ENCODE measurements at places on chromosomes 1 and 21.

DNA sequence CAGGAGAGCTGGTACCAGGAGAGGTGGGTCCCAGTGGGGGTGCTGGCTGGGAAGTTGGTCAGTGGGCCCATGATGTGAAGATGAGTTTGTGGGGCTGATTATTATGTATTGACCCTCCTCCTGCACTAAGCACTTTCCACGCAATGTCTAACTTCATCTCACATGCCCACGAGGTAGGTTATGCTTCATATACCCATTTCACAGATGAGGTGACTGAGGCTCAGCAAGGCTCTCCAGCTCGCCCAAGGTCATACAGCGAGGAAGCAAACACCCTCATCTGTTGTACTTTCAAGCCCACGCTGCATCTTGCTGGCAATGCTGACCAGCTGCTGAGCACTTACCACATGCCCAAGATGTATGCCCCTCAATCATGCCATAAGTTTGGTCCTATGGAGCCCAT is 175.8 kb downstream of the GRIK3 start:
- DNase-seq: no peak

- no peak for DNase-seq
Measured at GRCh38 chr21:8988696-8989095, 1532.7 kb upstream of the TPTE start.

- DNase-seq: no peak
Measured at GRCh38 chr21:27134516-27134915, 167.6 kb upstream of the ADAMTS5 start.

DNA sequence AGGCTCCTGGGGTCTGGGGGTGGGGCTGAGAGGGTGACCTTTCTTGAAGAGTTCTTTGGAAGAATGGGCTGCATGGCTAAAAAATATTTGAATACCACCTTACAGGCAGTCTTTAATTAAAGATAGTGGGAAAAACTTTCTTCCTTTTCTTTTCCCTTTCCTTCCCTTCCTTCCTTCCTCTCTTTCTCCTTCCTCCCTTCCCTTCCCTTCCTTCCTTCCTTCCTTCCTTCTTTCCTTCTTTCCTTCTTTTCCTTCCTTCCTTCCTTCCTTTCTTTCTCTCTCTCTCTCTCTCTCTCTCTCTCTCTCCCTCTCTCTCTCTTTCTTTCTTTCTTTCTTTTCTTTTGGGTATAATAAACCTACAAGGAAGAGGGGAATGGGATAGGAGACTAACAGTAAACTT is 77.8 kb upstream of the EDN2 start:
- no peak for DNase-seq

DNA sequence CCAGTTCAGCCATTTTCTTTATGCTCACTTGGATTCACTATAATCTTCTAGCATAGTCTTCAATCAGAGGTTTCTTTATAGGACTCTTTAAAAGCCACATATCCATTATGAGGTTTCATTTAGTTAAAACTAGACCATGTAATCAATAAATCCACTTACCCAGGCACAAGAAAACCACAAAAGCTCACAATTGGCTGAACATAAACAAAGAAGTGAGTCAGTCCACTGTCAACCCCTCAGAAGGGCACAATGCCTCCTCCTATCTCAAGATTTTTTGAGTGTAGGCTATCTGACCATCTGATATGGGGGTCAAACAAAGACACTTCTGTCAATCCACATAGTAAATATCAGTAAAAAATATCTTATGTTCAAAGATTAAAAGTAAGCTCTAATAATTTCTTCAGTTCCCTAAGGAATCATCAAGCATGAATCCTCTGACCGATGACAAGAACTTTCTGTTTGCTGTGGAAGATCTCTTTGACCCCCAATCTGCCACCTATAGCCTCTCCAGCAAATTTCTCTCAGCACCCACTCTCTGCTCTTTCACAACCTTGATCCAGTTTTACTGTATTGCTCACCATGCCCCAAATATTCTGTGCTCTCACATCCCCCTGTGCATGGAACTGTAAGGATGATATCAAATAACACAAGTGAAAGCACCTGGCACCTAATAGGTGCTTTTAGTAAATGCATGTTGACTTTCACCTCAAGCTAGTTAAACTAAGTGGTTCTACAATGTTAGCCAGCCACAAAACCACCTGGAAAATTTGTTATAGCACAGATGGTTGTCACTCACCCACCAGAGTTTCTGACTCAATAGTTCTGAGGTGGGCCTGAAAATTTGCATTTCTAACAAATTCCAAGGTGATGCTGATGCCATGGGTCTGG is 16.7 kb downstream of the RAB3B start:
- DNase-seq: no peak

GRCh38 chr1:222697826-222698225 is 14.5 kb downstream of the AIDA start:
- DNase-seq: no peak

DNA sequence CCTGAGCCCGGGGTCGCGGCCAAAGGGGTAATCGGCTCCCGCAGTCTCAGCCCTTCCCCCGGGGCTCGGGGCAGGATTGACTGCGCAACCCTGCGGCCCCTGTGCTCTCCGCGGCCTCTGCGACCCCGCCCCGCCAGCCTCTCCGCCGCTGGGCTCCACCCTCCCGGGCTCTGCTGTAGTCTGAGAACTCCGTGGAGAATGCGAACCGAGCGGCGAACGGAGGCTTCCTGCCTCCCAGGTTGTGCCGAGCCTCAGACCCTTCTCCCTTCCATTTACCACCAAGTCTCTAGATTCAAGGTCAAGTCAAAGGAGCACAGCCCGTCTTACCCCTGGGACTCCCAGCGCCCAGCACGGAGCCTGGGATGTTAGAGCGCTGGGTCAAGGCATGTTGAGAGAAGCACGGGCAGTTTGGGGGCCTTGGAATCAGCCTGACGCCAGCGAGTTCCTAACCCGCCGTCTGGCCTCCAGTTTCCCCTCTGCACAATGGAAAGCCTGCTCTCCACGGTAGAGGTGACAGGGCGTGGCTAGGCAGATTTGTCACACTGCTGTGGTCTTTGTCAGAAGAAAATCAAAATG is 3.0 kb downstream of the ATP2B4 start:
- peak; percentile 43 for DNase-seq

- no peak for DNase-seq
Measured at GRCh38 chr1:221912230-221912629, 170.3 kb upstream of the DUSP10 start.

DNA sequence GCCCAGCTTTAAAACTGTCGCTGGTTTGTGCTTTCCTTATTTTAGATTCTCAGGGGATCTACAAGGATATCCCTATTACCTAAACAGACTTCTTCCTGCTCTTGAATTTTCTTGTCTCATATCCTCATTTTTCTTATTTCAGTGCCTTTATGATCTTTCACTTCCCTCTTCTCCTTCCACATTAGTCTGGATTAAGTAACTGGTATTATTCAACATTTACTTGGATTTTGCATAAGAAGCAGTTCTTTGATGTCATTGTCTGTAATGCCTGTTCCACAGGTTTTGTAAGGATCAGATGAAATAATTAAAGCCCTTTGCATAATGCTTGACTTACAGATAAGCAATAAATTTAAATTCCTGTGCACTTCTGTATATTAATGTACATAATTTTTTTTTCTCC is 26.5 kb downstream of the CXADR start:
- DNase-seq: no peak

GRCh38 chr1:223248001-223248769 is 105.1 kb upstream of the TLR5 start:
- DNase-seq: no peak

DNA sequence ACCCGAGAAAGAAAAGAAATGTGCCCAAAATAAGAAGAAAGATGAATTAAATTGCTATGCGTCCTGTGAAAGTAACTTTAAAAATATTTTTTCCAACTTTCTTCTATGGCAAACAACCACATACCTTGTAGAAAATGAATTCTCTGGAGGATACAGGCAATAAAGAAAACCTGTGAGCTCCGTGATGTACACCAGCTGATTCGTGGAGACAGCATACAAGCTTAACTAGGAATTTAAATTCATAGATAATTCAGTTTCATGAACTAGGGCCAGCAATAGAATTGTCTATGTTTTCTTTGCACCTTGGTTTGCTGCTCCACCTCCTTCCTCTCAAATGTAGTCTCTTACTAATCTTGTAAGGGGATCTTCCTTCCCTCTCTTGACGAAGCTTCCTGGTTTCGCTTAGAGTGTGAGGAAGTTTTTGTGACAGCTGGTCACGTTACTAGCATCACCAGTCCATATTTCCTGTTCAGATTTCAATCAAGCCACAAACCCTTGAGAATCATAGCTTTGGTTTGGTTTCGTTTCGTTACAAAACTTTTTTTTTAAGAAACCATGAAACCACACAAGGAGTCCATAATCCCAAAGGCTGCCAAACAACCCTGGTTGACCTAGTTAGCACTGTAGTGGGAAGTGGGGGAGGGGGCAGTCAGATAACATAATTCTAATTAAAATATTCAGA is 35.8 kb downstream of the GREM2 start:
- peak; percentile 59 for DNase-seq

GRCh38 chr1:8122160-8122476 is 96.0 kb upstream of the ERRFI1 start:
- no peak for DNase-seq

GRCh38 chr1:221667504-221667903 is 74.4 kb downstream of the DUSP10 start:
- no peak for DNase-seq

- DNase-seq: no peak
Measured at GRCh38 chr1:183512450-183512849, 40.2 kb downstream of the SMG7 start.

DNA sequence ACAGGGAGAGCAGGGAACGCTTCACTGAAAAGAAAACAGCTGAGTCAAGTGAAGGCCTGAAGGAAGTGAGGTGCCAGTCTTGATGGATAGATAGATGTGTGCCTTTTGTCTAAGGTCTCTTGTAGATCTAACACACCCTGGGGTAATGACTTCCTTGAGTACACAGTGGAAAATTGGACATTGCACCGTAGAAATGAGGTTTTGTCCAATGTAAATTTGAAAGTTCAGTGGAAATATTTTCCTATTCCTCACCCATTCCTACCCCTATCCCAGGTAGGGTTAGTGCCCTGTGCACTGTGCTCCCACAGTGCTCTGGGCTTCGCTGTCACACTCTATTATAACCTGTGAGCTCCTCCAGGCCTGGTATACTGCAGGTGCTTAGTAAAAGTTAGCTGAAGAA is 24.3 kb downstream of the ZMYND12 start:
- no peak for DNase-seq

DNA sequence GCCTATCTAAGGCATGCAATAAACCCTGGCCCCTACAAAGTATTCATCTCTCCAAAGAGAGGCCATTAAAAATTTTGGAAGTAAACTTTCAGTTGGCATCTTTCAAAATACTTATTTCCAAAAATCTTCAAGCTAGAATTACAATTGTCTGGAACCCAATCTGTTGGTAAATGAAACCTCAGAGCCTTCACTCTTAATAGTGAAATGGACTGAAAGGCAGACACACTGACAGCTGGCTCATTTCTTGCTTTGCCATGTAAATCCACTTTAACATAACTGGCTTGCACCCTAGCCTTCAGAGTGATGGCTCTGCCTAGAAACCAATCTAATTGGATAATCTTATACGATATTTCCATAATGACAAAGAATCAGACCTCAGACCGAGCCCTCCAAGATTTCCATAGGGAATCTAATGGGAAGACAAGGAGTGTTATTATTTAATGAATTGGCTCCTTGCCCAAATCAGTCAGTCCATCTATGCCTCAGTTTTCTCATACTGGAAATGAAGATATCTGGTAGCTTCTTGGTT is 9.2 kb upstream of the PALMD start:
- no peak for DNase-seq

DNA sequence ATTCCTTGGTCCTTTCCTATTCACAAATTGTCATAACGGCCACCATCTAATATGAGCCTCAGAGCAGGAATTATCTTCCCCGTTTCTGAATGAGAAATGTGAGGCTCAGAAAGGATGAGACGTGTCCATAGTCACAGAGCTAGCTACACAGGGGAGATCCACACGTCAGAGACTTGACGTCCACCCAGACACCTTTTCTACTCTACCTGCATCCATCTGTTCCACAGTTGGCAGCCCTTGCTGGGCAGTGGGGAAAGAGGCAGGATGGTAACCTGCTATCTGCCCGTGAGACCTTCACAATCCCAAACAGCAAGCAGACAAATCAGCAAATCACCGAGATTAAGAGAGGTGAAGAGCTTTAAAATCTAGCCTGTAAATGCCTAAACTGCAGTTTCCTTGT is 8.4 kb downstream of the RIMS3 start:
- DNase-seq: no peak

GRCh38 chr1:214740471-214740870 is 137.5 kb downstream of the CENPF start:
- DNase-seq: no peak

DNA sequence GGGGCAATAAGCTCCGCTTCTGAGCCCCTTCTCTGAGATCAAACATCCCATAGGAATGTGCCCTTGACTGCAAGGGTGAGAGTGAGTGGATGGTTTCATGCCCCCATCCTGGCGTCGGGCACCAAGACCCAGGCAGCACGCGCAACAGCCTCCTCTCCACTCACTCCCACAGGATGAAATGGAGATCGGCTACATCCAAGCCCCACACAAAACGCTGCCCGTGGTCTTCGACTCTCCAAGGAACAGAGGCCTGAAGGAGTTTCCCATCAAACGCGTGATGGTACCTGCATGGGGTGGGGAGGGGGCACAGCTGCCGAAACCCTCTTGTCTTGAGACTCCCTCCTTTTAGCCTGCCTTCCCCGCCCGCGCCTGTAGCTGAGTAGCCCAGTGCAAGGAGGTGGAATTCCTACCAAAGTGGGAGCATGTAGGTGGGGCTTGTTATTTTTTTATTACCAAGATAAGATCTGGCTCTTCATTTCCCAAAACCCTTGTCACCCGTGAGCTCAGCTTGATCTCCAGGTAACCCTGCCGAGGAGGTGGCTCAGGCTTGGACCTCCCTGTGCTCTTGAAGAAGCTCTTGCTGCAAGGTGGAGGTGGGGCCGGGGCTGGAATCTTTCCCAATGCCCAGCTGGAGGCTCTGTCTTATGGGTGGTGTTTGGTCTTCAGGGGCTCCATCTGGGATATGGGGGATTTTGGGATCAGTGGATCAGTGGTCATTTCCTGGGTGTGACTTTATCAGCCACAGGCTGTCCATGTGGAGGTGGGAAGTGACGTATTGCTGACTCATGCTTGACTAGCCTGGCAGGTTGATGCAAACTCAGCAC is 24.0 kb upstream of the PADI6 start:
- DNase-seq: no peak

DNA sequence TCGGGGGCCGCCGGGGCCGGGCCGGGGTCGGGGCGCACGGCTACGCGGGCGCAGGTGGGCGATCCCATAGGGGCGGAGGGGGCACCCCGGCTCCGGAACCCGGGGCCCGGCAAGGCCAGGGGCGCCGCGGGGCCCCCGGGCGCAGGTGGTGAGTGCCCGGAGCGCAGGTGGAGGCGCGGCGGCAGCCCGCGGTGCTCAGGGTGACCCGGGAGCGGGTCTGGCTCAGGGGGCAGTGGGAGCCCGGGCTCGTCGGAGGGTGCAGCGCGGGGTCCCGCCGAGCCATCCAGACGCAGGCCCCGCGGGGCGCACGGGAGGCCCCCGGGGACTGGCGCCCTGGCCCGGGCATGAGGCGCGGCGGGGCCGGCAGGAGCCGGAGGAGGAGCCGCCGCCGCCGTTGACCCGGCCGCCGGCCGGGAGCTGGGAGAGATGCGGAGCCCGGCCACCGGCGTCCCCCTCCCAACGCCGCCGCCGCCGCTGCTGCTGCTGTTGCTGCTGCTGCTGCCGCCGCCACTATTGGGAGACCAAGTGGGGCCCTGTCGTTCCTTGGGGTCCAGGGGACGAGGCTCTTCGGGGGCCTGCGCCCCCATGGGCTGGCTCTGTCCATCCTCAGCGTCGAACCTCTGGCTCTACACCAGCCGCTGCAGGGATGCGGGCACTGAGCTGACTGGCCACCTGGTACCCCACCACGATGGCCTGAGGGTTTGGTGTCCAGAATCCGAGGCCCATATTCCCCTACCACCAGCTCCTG is 489 bp downstream of the CELSR2 start:
- no peak for DNase-seq

All from hematopoietic multipotent progenitor cell (in vitro differentiated cells).